ENCODE measurements at places on chromosomes 4 and X.

DNA sequence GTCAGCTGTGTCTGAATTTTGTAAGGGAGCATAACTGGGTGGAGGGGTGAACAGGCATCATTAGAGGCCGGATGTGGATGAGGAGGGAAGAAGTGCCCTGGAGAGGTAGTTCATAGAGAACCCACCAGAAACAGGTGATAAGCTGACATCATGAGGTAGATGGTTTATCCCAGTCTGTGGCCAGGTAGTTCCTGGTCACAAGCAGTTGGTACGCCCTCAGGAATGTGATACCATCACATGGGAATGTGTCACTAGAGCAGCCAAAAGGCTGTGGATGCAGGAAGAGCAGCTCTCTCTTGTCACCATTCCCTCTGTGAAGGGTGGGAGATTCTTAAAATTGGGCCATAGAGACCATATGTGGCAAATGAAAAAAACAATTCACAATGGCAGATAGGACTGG is 21.9 kb downstream of the MSN start:
- no peak for DNase-seq

GRCh38 chrX:45758319-45758718 is 557.6 kb upstream of the DIPK2B start:
- peak; percentile 13 for DNase-seq

DNA sequence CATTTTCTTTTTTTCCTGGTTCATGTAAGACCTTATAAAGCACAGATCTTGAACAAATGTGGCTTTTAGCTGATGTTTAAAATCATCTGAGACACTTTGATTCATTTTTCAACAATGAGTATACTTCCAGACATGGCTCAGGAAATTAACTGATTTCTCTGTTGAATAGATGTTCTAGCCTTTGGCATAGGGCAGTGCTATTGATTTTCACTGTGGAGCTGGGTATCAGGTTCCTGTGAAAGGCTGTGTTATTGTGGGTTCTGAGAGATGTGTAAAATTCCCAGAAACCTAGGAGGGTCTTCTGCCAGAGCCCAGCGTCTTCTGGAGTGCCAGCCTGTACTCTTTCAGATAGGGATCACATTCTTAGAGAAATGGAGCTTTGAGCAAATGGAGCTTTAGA is 278.9 kb downstream of the EPHA5 start:
- no peak for DNase-seq

DNA sequence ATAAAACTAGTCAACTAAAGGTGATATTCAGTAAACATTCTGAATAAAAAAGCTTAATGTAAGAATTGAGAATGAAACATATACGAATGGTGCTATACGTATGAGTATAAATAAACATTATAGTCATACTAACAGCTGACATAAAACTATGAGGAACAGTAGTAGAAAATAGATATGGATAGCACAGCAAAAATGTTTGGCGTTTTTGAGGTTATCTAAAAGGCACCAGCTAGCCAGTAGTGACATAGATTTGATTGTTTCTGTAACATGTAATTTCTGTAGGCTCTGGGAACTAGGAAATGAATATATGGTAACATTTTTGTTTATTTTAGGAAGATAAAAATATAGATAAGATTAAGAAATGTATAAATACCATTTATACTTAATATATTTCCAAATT is 69.3 kb downstream of the SNX25 start:
- no peak for DNase-seq

DNA sequence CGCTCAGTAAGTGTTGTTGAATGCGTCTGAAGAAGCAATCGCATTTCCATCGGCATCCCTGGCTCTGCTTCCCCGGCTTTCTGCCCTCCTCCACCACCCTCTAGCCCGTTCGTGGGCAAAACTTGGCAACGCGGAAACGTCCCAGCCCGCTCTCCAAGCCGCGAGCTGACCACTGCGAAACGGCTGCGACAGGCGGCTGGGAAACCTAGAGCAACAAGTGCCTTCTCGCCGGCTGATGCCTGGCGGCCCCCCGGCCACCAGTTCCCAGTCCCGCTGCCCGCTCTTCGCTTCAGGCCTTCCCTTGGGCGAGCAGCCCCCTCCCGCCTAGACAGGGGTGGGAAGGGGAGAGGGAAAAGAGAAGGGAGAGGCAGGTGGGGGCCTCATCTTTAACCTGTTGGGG is 837 bp downstream of the CITED1 start:
- no peak for DNase-seq

DNA sequence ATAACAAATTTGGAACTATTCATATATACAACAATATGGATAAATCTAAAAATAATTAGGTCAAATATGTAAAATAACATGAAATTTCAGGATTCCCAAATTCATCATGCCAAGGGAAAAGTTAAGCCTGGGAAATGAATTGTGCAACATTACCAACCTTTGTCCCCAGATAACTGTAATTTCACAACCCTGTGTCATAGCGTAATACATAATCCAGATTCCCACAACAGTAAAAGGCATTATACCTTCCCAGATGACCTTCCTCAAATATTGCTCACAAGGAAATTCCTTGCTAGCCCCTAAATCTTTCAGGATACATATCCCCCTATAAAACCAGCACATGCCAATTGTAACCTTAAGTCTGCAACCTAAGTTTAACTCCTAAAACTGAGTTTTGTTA is 32.9 kb upstream of the RAB40A start:
- no peak for DNase-seq

DNA sequence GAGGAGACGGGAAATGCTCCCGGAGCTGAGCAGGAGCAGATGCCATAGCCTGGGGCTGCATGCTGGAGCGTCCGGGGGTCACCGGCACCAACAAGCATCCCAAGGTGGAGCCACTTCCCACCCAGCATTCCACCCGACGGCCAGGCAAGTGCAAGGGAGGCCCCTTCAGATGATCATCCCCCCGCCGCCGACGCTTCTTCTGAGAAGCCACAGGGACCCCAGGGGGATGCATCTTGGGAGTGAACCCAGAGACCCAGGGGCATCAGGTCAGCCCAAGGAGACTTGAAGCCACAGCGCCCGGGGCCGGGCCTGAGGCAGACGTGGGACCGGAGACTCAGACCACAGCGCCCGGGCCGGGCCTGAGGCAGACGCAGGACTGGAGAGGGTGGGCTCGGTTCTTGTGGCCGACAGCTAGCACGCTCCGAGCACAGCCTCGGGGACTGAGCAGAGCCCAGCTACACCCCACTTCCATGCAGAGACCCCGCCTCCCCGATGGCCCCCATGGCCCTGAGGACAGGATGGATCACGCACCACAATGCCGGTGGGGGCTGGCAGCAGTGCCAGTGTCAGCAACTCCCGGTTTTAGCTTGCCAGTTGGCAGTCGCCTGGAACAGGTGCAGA is 33.0 kb upstream of the CPLX1 start:
- DNase-seq = no peak

DNA sequence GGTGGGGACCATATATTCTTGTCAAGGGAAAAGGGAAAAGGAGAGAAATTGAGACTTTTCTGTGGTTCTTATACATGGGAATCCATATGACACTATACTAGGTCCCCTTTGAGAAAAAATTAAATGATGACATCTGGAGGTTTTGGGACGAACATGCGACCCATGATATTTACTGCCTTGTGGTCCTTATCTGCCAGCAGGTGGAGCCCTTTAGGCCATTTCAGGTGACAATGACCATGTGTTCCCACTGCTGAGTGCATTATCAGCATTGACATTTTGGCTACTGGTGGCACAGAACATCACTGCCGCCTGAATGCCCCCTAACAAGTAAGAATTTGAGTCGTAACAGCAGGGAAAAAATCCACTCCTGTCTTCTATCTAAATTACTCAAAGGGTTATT is 843.4 kb downstream of the FSTL5 start:
- DNase-seq = no peak

GRCh38 chrX:130887376-130887775 is 15.6 kb downstream of the ENOX2 start:
- no peak for DNase-seq

- DNase-seq = no peak
Measured at GRCh38 chr4:17329046-17329445, 182.8 kb downstream of the QDPR start.

- DNase-seq = no peak
Measured at GRCh38 chr4:119479180-119479808, 149.3 kb downstream of the PDE5A start.

GRCh38 chrX:15877380-15877779 is 22.8 kb upstream of the AP1S2 start:
- DNase-seq = peak; percentile 17

- no peak for DNase-seq
Measured at GRCh38 chr4:3416821-3417221, 24.9 kb upstream of the HGFAC start.

GRCh38 chrX:51496501-51497291 is at the start of gene NUDT11:
Gene NUDT11, minus strand, starts transcription at chrX:51496592. Its CDS starts 148 bp downstream, at chrX:51496444.
- DNase-seq = peak; percentile 87

- DNase-seq = peak; percentile 3
Measured at GRCh38 chrX:111914398-111915090, 38.6 kb downstream of the TRPC5OS start.

GRCh38 chr4:89868999-89869589 is 25.6 kb upstream of the MMRN1 start:
- peak; percentile 16 for DNase-seq

GRCh38 chr4:72846280-72847111 is 223.0 kb downstream of the COX18 start:
- DNase-seq = no peak

GRCh38 chr4:4406455-4407298 is 19.8 kb downstream of the NSG1 start:
- no peak for DNase-seq

- no peak for DNase-seq
Measured at GRCh38 chr4:15692602-15693001, 10.3 kb upstream of the BST1 start.

GRCh38 chr4:109434007-109434971 is 674 bp downstream of the SEC24B start:
- peak; percentile 50 for DNase-seq

- DNase-seq = peak; percentile 67
Measured at GRCh38 chr4:169823685-169824084, 65.9 kb upstream of the HPF1 start.

- no peak for DNase-seq
Measured at GRCh38 chrX:40080894-40081678, 16.7 kb downstream of the BCOR start.

GRCh38 chr4:33837043-33837838 is 2407.1 kb downstream of the ARAP2 start:
- peak; percentile 47 for DNase-seq

- DNase-seq = no peak
Measured at GRCh38 chr4:112318239-112319142, 21.3 kb downstream of the ALPK1 start.

DNA sequence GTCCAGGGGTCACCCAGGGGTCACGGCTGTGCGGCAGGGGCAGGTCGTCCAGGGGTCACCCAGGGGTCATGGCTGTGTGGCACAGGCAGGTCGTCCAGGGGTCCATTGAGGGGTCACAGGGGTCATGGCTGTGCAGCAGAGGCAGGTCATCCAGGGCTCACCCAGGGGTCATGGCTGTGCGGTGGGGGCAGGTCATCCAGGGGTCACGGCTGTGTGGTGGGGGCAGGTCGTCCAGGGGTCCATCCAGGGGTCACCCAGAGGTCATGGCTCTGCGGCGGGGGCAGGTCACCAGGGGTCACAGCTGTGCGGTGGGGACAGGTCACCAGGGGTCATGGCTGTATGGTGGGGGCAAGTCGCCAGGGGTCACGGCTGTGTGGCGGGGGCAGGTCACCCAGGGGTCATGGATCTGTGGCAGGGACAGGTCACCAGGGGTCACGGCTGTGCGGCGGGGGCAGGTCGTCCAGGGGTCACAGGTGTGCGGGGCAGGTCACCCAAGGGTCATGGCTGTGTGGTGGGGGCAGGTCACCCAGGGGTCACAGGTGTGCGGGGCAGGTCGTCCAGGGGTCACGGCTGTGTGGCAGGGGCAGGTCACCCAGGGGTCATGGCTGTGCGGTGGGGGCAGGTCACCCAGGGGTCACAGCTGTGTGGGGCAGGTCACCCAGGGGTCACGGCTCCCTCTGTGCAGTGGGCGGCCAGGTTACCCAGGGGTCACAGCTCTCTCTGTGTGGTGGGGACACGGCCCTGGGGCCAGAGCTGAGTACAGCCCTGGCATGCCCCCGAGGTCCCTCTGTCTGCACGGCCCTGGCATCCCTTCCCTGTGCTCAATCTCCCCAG is 16.0 kb downstream of the ATP5ME start:
- no peak for DNase-seq

- DNase-seq = no peak
Measured at GRCh38 chr4:138299881-138300280, 57.7 kb upstream of the SLC7A11 start.

DNA sequence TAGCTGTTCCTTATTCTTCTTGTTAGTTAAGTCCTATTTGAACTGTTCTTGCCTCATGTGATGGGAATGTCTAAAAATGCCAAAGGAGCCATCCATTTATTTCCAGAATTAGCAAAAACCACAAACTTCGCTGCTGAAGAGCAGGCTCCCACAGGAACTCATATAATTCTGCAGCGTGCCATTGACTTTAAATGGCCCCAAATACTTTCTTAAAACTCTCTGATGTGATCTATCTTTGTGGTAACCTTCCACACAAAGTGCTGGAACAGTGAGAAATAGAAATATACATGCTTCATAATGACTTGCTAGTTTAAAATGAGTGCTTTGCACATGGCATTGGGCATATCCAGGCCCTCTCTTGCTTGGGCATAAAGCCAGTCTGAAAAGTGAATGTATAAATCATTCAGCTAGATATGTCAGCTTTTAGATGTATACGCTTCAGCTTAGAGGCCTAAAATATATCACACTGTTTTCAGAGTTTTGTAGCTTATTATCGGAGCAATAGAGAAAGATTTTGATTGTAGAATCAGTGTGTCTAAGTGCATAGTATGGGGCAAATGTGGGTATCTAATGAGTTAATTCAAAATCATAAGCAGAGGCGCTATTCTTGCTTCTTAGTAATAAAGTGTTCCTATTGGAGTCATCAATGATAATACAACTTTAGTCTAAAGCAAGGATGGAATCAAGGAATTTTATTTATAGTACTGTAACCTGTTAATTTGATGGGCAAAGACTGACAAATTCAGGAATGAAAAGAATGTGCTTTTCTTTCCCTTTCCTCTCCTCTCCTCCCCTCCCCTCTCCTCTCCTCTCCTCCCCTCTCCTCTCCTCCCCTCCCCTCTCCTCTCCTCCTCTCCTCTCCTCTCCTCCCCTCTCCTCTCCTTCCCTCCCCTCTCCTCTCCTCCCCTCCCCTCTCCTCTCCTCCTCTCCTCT is 392.2 kb upstream of the ZFP42 start:
- DNase-seq = peak; percentile 64

- no peak for DNase-seq
Measured at GRCh38 chrX:153353416-153353815, 19.5 kb downstream of the ZNF275 start.

- DNase-seq = no peak
Measured at GRCh38 chr4:61877893-61878292, 677.8 kb downstream of the ADGRL3 start.

- DNase-seq = peak; percentile 66
Measured at GRCh38 chr4:186676531-186677161, 47.0 kb downstream of the FAT1 start.
